ENCODE measurements at places on chromosomes 12 and 14. TPM values are rescaled to one million over a fixed set of nuclear protein-coding genes. Genes with fewer than 3 reads are reported as not detected.

DNA sequence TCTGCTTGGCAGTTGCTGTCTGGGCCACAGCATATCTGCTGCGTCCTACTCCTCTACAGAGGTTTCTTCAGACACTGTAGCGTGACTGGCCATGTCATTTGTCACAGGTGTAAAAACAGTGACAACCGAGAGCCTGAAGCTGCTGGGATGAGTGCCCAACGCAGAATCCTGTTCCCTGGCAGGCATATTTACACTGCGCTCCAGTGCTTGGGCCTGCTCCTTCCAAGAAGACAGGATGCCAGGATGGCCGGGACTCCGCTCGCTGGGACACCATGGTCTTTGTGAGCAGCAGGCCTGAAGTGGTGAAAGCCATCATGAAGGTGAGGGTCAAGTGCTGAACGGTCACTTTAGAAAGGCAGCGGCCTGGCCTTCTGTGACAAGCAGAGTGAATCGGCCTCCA is 171.4 kb downstream of the EMP1 start:
- no peak for DNase-seq

- no peak for DNase-seq
Measured at GRCh38 chr14:66383257-66383656, 102.9 kb upstream of the CCDC196 start.

Gene RTL1
- not detected for total RNA-seq

Gene EPYC
- total RNA-seq = not detected

GRCh38 chr12:93177208-93178153 is 200.2 kb upstream of the NUDT4 start:
- no peak for DNase-seq

DNA sequence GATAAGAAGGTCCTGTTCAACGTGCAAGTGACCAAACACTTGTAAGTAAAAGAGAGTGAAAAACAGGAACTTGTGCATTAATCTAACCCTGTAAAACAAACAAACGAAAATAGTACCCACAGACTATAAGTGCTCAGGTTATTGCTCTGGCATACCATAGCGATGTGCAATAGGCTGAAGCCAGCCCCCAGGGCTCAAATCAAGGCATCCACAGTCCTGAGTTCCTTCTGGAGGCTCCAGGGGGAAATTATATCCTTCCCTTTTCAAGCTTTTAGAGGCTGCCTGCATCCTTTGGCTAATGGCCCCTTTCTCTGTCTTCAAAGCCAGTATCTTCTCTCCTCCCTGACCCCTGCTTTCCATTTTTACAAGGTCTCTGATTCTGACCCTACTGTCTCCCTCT is 8.1 kb upstream of the CMAS start:
- DNase-seq = no peak
